ENCODE measurements at places on chromosomes 1 and 21. TPM values are rescaled to one million over a fixed set of nuclear protein-coding genes. Genes with fewer than 3 reads are reported as not detected.

The ZNF593OS gene
- 0.61 TPM for polyA plus RNA-seq

The AMY1C gene
- not detected for polyA plus RNA-seq

The FCGR3A gene
- polyA plus RNA-seq: 4.4 TPM

The CLCNKA gene
- not detected for polyA plus RNA-seq

The PADI1 gene
- not detected for polyA plus RNA-seq

The OR2T10 gene
- polyA plus RNA-seq: 0.39 TPM

All from IgD-negative memory B cell (primary cell).